H9 (cell line): ENCODE measurements at places on chromosomes 1 and 21.

DNA sequence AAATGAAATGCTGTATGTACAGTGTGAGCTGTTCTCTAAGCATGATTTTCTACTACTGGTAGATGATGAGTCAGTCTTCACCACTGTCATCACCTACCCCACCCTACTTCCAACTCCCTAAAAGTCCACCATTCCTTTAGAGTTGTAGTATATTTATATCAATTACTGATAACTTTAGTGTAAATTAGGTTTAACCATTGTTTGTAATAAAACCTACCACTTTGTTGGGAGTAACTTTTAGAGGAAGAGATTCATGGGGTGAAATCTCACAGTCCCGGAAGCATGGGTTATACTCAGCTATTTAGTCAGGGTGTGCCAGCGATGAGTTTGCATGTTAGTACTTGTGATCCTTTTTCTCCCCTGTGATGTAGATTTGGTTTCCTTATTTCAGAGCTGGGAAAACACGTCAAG is 17.1 kb downstream of the MORC3 start:
- no peak for DNase-seq

GRCh38 chr1:66729119-66729518 is 23.1 kb upstream of the DYNLT5 start:
- no peak for DNase-seq

DNA sequence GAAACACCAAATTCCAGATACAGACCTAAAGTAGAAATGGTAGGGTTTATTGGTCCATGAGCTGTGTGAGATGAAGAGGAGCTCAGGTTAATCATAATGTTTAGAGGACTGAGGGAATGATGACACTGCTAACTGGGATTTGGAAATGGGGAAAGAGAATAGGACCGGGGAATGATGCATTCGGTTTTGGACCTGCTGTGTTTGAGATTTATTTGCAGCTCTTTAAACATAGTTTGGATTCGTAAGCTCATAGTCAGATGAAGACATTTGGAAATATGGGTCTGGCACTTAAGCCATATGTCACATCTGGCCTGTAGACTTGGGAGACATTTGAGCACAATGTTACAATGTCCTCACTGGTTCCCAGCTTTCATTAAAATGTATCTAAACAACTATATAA is 127.9 kb upstream of the DUSP10 start:
- no peak for DNase-seq

GRCh38 chr1:165759095-165759494 is 9.6 kb downstream of the TMCO1 start:
- no peak for DNase-seq

DNA sequence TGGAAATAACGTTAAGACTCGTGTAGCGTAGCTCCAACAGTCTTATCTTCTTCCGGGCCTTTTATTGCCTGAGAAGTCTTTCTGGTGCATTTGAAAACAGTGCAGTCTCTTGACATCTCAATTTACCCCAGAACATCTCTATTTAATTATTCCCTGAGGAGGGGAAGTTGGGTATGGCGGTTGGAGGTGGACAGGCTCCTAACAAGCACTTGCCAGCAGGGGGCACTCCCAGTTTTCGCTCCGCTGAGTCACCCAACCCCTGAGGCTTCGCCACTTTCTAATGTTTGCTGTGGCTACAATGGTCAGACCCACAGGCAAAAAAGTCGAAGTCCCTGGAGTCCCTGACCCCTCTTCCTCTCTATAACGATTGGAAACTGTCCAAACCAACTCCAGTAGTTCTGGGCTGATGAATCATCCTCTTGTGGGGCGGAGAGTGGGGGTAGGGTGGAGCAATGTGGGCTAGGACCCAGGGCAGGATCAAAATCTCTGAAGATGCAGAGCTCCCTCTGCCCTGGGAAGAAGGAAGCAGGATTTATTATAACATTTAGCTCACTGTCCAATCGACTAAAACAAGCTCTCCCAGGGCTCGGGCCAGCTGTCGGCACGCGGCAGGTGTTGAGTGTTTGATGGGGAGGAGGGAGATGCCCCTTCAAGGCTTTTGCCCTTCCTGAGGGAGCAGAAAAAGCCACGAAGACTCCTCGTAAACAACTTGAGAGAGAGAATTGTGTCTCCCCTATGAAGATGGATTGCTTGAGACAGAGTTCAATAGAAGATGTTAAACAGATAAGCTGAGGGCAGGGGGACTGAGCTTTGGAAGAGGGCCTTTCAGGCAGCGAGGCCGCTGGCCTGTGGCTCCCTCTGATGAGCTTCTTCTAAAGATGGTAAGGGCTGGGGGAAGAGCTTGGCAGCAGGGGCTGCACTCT is 85.7 kb downstream of the BRINP2 start:
- peak; percentile 79 for DNase-seq

GRCh38 chr1:184118046-184118445 is 66.5 kb downstream of the TSEN15 start:
- DNase-seq = no peak

GRCh38 chr1:2979191-2980072 is 41.8 kb upstream of the ACTRT2 start:
- no peak for DNase-seq

DNA sequence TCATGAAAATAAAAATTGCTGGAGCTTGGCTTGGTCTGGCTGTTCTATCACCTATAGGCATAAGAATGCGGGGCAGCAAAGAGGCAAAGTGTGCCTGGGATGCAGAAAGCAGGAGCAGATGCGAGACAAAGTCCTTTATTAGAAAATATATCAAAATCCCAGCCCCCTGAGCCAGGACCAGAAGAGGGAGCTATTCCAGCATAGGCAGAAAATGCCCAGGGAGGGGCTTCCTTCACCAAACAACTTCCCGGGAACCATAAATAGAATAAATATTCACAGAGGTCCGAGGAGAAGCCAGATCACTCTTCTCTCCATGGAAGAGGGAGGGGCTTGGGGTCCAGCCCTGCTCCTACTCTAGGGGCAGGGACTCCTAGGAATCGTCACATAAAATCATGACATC is 5.0 kb downstream of the PPOX start:
- DNase-seq = no peak

DNA sequence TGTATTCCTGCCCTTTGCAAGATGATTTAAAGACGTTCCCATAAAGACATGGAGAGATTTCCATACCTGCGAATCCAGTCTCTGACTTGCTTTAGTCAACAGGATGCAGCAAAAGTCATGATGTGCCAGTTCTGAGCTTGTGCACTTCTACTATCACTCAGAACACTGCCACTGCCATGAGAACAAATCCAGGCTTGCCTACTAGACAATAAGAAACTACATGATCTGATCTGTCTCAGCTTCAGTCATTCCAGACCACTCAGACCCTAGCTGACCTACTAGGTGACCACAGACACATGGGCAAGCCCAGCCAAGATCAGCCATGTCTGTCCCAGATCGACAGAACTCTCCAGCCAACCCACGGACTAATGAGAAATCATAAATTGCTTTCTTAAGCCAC is 219.2 kb downstream of the RRAGC start:
- DNase-seq = no peak
